ENCODE measurements at places on chromosomes 2 and 18.

GRCh38 chr18:45521136-45521535, 94.1 kb upstream of the SLC14A2 start:
- no peak for DNase-seq

DNA sequence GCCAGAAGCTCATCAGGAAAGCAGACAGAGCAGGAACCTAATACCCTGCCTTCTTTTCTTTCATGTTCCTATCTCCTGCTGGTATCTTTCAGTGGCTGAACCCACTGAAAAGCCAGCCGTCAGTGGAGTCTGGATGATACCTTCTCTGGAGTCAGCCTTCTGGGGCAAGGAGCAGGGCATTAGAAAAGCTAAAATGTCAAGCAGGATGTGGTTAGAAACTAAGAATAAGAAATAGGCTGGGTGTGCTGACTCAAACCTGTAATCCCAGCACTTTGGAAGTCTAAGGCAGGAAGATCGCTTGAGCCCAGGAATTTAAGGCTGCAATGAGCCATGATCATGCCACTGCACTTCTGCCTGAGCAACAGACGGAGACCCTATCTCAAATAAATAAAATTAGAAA, 642.0 kb upstream of the FSHR start:
- DNase-seq: no peak

DNA sequence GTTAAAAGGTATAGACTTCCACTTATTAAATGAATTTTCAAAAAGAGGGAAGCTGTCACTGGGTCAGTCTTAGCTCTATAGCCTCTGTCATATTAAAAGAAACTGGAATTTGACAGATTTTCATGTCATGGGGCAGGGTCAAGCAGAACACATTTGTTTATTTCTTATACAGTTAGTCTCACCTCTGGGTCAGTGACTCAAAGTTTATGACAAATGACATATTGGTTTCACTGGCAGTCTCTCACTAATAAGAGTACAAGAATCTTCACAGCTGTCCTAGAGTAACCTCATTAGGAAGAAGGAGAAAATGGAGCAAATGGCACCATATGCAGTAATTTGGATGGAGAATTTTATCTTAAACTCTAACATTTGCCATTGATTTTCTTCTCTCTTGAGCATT, 63.2 kb downstream of the MBD2 start:
- peak; percentile 16 for DNase-seq

- DNase-seq: peak; percentile 23
Observed at GRCh38 chr2:142131010-142131669, at the start of gene LRP1B. TSS of gene LRP1B (minus strand) at chr2:142131016. CDS start at chr2:142130729, 287 bp downstream.

- no peak for DNase-seq
Observed at GRCh38 chr18:43950062-43950461, 672.8 kb upstream of the SYT4 start.

DNA sequence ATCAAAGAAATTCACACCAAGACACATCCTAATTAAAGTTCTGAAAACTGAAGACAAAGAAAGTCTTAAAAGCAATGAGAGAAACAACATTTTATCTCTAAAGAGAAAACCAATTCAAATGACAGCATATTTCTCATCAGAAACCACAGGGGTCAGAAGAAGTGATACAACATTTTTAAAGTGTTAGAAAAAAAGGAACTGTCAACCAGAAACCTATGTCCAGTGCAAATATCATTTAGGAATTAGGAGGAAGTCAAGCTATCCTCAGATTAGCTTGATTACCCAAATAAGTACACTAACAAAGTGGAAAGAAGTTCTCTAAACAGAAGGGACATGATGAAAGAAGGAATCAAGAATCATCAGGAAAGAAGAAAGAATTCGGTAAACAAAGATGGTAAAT, 59.5 kb upstream of the BCL2L11 start:
- no peak for DNase-seq

DNA sequence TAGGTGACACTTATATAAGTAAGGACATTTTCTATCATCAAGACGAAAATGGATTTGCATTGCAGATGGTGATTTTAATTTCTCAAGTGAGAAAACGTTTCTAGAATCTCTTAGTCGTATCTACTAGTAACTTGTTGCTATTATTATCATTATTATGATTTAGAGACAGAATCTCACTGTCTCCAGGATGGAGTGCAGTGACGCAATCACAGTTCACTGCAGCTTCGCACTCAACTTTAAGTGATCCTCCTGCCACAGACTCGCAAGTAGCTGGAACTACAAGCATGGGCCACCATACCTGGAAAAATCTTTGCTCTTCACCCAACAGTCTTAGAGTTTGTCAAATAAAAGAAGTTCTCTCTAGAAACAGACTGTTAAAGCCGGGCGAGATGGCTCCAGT, 37.6 kb upstream of the DDX18 start:
- DNase-seq: no peak

DNA sequence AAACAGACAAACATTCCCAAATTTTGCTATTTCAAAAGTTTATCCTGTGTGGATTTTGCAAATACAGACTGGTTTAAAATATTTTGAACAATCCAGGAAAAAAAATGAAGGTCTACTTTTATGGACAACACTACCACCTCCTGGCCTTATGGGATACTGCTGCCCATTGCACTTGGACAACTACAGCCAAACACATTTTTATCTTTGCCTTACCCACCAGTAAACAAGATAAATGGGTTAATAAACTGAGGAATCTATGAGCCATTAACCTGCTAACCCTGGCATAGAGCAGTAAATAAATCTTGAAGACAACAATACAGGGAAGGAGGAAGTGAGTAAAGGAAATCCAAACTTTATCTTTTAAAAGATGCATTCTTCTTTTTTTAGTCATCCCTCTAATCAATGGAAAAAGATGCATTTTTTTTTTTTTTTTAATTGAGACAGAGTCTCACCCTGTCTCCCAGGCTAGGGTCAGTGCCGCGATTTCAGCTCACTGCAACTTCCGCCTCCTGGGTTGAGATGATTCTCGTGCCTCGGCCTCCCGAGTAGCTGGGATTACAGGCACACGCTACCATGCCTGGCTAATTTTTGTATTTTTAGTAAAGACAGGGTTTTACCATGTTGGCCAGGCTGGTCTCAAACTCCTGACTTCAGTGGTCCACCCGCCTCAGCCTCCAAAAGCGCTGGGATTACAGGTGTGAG, 2.1 kb upstream of the SPIRE1 start:
- DNase-seq: peak; percentile 79

Data from A172 (cell line).